ENCODE measurements at places on chromosomes 5 and 9.

GRCh38 chr5:4216142-4216541, 620.5 kb downstream of the IRX1 start:
- no peak for DNase-seq

- DNase-seq: no peak
These were observed 13.8 kb downstream of the TMEM8B start for GRCh38 chr9:35842795-35843194.

DNA sequence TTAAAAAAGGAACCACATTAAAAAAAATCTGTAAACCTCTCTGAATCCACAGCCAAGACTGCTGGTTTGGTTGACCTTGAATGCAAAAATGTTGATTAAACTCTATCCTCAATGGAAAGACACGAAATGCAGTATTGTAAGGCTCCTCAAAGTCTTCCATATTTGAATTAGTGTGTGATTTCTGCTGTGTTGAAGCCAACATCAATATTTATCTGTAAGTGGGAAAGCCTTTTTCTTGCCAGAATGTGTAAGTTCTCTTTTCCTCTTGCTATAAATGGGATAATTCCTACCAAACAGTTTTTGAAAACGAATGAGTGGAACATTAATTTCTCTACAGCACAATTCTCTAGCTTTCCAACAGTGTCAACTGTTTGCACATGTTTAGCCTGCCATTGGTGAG, 422.1 kb upstream of the TNC start:
- no peak for DNase-seq

DNA sequence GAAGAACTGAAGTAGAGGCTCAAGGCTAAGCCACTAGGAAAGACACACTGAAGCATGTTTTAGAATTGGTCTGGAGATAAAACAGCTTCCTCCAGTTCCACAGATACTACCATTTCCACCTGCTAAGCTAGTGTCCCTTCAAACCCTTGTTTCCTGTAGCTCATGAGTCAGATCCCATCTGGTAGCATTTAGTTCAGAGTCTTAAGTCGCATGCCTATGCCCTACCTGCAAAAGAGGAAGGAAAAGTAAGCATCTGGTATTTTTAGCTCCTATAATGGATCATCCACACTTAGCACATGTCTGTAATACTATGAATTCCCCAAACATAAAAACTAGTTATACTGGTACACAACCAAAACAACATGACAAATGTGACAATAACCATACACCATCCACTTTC, 92.1 kb downstream of the CDKN2A start:
- DNase-seq: no peak

DNA sequence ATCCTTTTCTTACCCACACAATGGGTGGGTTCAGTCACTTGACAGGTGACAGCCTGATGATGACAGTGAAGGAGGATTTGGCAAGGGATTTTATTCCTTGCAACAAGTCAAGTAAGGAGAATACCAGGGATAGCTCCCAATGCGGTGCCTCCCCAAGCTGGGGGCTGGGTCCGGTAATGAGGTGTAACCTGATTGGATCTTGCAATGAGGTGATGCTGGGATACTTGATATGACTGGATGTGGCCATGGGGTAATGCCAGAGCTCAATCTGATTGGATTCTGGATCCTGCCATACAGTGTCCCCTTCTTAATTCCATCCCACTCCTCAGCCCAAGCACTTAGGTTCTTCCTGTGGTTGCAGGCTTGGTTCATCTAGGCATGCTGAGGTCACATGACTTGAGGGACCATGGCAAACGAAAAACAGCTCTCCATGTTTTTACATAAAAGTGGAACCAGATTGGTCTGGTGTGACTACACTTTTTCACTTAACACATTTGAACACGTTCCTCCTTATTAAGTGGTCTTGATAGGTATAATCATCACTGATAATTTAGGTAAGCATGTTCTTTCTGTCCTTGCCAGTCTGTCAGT, 181.1 kb downstream of the PDZD2 start:
- no peak for DNase-seq

DNA sequence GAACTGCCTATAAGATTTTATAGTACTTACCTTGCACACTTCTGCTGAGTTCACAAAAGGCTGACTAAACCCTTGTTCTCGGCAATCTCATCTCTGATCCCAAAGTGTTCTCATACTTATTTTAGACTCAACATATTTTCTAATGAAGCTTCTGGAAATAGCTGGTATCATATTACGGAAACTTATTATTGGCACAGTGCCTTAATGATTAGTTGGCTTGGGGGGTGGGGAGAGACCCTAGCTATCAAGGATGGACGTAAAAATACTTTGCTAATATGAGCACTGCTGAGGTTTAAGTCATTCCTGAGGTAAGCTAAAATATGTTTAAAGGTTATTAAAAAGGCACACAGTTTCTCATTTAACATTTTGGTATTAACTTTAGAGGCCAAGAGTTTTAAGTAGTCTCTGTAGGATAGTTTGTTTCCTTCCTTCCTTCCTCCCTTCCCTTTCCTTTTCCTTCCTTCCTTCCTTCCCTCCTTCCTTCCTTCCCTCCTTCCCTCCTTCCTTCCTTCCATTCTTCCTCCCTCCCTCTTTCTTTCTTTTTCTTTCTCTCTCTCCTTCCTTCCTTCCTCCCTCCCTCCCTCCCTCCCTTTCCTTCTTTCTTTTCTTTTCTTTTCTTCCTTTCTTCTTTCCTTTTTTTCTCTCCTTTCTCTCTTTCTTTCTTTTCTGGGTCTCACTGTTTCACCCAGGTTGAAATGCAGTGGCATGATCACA, 31.5 kb downstream of the ZSWIM6 start:
- no peak for DNase-seq

- no peak for DNase-seq
These were observed 20.0 kb upstream of the SLC25A51 start for GRCh38 chr9:37923796-37924427.

DNA sequence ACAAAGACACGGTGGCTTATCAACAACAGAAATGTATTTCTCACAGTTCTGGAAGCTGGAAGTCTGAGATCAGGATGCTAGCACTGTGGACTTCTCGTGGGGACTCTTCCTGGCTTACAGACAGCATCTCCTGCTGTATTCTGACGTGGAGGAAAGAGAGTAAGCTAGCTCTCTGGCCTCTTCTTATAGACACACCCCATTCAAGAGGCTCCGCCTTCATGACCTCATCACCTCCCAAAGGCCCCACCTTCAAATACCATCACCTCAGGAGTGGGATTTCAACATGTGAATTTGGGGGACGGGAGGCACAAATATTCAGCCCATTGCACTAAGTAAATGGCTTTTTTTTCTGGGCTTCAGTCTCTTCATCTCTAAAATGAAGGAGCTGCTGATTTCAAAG, 27.6 kb downstream of the KCNMB1 start:
- no peak for DNase-seq

DNA sequence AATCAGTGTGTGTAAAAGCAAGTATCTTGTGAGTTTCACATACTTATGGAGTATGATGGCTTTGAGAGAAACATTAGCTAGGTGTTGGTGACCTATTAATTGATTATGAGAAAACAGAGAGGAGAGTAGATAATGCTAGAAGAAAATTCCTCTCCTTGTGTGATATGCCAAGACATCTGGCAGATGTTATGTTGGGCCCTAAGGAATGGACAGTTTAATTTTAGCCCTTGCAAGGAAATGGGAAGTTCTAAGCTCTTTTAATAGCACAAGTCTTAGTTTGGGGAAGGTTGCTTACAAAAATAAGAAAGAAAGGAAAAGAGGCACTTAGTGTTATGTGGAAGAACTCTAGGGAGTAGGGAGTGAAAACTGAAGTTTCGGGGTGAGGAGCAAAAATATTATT, 5.1 kb downstream of the ZNF462 start:
- DNase-seq: no peak

- no peak for DNase-seq
These were observed 2.4 kb downstream of the MACIR start for GRCh38 chr5:103260951-103261350.

GRCh38 chr5:179171251-179171815, 111.2 kb downstream of the ZNF354C start:
- DNase-seq: no peak

DNA sequence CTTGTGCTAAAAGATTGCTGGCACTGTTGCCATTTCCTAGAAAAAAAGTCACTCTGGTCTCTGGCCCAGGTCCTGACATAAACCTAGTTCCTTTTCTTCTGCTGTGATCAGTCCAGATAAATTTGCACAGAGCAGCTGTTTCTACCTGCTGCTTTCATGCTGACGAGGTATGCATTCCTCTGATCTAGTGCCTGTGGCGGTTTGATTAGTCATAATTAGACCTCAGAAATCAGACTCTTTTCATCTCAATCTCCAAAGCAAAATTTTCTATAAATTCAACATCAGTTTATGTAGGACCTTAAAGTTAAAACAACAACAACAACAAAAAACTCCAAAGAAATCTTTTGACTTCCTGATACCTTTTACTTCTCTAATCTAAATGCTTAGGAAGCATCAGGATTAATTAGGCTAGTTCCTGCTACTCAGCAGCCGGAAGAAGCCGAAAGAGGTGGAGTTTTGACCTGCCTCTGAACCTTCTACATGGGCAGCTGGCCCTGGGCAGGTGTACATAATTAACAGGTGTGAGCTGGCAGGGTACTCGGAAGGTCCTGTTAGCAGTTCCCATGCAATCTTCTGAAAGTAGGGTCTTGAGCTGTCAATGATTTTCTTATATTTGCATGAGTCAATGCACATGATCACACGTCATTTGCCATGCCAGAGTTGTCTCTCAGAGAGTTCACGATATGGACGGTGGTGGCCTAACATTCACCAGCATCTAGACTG, 83.3 kb upstream of the CCDC112 start:
- DNase-seq: no peak

- no peak for DNase-seq
These were observed 41.5 kb upstream of the MAP1B start for GRCh38 chr5:72065751-72066255.

DNA sequence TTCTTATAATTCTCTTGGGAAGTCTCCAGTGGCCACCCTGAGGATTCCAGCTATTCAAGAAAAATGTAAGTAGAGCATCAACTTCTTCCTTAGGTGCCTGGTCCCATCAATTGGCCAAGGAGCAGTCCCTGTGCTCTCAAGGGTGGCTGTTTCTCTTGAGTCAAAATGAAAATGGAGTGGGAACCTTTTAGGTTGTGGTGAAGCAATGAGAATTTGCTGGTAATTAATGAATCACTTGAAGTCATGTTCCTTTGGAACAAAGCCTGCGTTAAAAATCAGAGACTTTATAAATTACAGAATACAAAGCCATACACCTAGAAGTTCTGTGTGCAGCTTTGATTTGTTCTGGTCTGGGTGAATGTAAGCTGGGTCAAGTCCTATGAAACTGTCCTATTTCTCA, 48.9 kb downstream of the IL31RA start:
- DNase-seq: no peak

DNA sequence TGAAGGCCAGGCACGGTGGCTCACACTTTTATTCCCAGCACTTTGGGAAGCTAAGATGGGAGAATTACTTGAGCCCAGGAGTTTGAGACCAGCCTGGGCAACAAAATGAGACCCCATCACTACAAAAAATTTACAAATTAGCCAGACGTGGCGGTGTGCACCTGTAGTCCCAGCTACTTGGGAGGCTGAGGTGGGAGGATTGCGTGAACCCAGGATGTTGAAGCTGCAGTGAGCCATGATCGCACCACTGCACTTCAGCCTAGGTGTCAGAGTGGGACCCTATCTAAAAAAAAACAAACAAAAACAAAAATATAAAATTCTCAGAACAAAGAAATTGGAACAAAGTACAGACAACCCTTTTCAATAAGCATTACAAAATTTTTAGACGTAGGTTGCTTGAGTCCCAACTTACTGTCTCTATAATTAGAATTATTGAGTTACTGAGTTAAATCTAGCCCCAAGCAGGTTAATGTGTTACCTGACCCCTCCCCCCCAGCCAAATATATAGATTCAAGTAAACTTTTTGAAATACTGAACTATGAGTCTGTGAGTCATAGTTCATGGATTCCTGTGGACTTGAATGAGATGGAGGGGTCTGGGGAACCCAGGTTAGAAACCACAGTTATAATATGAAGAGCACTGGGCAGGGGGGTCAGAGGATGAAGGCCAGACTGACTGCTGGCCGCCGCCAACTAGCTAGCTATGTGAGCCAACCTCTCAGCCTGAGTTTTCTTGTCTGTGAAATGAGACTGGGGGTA, 173.1 kb downstream of the AOPEP start:
- DNase-seq: no peak

- DNase-seq: no peak
These were observed 220.8 kb downstream of the PRR16 start for GRCh38 chr5:120684749-120685415.

GRCh38 chr9:9598723-9599122, 1014.1 kb downstream of the PTPRD start:
- no peak for DNase-seq

DNA sequence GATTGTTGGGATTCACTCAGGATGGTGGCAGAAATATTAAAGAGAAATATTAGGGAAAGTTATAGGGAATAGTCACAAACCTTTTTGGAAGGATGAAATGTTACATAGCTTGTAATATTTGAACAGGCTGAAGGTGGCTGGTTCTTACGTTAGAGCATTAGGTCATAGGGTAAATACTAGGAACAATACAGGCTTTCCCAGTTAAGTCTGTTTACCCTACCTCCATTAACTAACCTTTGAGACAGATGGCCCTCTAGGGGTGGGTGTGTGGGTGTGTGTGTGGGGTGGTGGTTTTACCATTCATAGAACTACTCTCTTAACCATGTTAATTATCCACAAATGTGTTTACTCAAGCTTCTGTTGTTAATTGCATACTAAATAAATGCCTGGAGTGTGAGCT, 94.3 kb upstream of the STK32A start:
- no peak for DNase-seq

DNA sequence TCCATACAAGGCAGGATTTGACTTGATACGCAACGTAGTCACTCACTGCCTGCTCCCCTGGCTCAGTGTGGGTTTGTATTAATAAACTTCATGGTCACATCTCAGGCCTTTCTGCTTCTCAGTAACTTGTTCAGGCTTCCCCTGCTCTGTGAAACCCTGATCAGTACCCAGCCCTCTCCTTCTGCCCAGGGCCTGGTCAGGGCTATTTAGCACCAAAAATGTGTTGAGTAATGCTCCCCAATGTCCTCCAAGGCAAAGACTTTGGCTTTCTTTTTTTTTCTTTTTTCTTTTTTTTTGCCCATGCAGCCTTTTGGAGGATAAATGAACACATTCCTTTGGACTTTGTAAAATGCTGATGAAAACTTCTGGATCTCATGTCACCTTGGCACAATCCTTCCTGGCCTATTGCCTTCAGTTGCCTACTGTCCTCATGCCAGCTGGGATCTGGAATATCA, 399.2 kb upstream of the KLF4 start:
- DNase-seq: no peak

GRCh38 chr5:115815693-115816225, 700 bp downstream of the CDO1 start:
- DNase-seq: no peak

- no peak for DNase-seq
These were observed 3.0 kb upstream of the SMC2 start for GRCh38 chr9:104091116-104091515.

- no peak for DNase-seq
These were observed 1060.7 kb downstream of the EFNA5 start for GRCh38 chr5:106610041-106610440.

GRCh38 chr9:90641884-90642487, 638 bp downstream of the DIRAS2 start:
- no peak for DNase-seq

- no peak for DNase-seq
These were observed 184.3 kb downstream of the MCTP1 start for GRCh38 chr5:95100551-95100950.
